ENCODE measurements at places on chromosomes 4 and X.

DNA sequence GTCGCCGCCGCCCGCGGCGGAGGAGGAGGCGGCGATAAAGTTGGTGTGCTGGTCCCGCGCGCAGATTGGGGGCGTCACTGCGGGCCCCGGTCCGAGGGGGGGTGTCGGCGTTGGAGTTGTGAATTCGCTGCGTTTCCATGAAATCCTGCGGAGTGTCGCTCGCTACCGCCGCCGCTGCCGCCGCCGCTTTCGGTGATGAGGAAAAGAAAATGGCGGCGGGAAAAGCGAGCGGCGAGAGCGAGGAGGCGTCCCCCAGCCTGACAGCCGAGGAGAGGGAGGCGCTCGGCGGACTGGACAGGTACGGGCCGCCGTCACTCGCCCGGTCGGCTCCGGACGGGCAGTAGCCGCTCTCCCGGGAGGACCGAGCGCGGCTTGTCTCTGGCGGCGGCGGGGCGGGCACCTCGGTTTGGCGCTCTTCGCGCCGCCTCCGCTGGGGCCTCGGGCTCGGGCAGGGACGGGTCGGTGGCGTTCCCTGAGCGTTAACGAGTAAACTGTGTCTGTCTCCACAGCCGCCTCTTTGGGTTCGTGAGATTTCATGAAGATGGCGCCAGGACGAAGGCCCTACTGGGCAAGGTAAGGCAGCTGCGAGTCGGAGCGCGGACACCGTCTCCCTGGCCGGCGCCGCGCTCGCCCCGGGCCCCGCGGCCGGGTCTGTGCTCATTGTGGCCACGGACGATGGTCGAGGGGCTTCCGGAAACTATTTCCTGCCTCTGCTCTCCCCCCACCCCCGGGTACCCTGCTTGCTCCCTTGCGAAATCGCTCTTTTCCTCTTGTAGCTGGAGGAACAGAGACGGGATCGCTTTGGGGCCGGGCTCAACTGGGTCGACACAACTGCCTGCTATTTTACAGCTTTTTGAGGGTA, 658 bp downstream of the KDM6A start:
- DNase-seq, result no peak

- DNase-seq, result no peak
Observed at GRCh38 chrX:134999469-134999868, 8.7 kb downstream of the SMIM10 start.

DNA sequence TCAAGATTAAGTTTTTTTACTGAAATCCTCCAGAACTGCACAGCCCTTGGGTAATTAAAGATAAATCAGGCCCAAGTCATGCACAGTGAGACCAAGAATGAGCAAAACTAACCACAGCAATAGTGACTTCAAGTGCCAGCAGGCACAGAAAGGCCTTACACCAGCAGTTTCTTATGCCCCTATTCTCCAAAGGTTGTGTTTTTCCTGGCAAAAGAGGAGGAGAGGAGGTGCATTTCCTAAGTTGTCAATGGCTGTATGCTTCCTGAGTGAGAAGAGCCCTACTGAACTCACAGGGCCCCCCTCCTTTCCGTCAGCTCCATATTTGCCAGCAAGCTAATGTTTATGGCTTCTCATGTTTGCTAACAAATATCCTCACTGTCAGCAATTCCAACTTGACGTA, 418.7 kb upstream of the INTU start:
- no peak for DNase-seq

- no peak for DNase-seq
Observed at GRCh38 chrX:105975382-105975781, 63.1 kb downstream of the SERPINA7 start.

- peak; percentile 86 for DNase-seq
Observed at GRCh38 chr4:13548984-13549546, 4.8 kb upstream of the NKX3-2 start.

- no peak for DNase-seq
Observed at GRCh38 chrX:65751519-65751918, 84.1 kb downstream of the MSN start.
